ENCODE measurements at places on chromosomes 7 and 10.
A peak's percentile ranks its signal among the peaks of the same experiment; 100 is the strongest.

- DNase-seq, result no peak
Measured at GRCh38 chr10:116707981-116708380, 34.4 kb downstream of the HSPA12A start.

GRCh38 chr7:114688443-114689055 is 233.3 kb upstream of the MDFIC start:
- DNase-seq, result no peak

GRCh38 chr10:49664006-49664841 is 15.2 kb upstream of the C10orf53 start:
- no peak for DNase-seq

DNA sequence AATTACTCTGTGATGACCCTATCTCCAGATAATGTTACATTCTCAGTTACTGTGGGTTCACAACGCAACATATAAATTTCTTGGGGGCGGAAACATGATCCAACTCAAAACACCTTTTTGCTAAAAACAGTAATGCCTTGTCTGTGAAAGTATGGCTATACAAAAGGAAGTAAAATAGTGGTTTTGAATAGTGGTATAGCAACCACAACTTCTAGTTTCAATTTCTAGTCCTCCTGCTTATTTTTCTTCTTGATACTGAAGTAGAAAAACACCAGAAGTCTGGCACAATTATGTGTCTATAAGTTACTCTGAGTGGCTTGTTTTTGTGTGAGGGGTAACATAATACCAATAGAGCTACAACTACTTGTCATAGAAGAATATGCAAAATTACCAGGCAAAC is 21.5 kb upstream of the ZNF800 start:
- DNase-seq, result peak; percentile 48

DNA sequence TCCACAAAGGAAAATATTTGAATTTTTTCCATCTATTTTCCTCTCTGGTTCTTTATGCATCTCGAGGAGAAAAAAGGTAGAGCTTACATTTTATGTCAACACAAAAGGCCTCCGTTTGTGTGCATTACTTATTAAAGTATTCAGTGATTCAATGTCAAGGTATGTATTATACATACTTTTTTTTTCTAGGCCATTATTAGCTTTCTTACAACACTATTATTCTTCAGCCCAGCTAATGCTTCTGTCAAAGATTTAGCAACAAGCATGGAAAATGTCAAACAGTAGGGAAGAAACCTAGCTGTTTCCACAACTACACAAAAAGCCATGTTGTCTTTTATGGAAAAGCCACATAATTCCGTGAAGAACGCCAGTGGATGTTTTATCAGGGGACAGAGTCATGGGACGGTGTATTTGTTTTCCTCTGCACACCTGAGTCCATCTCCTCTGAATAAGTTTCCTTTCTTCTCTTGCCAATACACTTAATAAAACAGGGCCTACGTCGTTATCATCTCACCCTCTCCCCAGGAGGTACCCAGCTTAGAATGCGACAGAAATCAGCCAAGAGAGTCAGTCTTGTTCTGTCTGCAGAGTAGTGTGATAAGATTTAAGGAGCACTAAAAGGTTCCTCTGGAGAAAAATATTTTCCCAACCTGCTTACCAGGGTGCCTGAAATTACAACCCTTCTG is 209.7 kb upstream of the AUTS2 start:
- DNase-seq, result no peak

GRCh38 chr10:82982110-82982608 is 1107.2 kb downstream of the NRG3 start:
- no peak for DNase-seq

DNA sequence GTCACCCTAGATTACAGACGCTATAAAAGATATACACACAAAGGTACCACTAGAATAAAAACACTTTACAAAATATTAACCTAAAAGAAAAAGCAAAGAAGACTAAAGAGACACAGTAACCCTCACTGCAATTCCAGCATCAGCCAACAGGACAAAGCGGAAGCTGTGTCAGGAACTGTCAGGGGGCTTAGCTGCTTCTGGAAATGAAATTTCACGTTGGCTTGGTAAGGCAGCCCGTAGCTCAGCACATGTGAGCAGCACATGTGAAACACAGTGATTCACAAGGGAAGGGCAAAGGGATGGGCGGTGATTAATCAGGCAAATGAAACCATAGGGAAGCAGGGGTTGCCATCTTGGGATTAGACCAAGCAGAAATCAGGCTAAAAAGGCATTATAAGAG is 195.4 kb downstream of the MGMT start:
- DNase-seq, result no peak

GRCh38 chr7:7946486-7946885 is 22.1 kb upstream of the GLCCI1 start:
- DNase-seq, result no peak

- no peak for DNase-seq
Measured at GRCh38 chr7:117319181-117319580, 3.7 kb downstream of the WNT2 start.

DNA sequence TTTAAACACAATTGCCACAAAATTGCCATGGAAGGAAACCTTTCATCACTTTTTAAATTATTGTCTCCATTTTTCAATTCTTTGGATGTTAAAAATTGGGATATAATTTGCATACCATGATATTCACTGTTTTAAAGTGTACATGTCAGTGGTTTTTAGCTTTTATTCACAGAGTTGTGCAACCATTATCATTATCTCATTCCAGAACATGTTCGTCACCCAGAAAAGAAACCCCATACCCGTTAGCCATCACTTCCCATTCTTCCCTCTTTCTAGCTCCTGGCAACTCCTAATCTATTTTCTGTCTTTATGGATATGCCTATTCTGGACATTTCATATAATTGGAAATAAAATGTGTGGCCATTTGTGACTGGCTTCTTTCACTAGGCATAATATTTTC is 260.3 kb upstream of the FERD3L start:
- DNase-seq, result no peak

- no peak for DNase-seq
Measured at GRCh38 chr7:138712652-138713051, 11.5 kb upstream of the SVOPL start.

GRCh38 chr7:30751696-30752273 is at the start of gene INMT:
Gene INMT (plus strand): TSS chr7:30752135. CDS start chr7:30752151, 16 bp downstream.
- no peak for DNase-seq

- DNase-seq, result peak; percentile 26
Measured at GRCh38 chr10:114925587-114926586, 12.1 kb upstream of the TRUB1 start.

- DNase-seq, result no peak
Measured at GRCh38 chr7:27663989-27664331, 1.3 kb upstream of the HIBADH start.

GRCh38 chr10:43236176-43236850 is 30.6 kb downstream of the RASGEF1A start:
- DNase-seq, result no peak

DNA sequence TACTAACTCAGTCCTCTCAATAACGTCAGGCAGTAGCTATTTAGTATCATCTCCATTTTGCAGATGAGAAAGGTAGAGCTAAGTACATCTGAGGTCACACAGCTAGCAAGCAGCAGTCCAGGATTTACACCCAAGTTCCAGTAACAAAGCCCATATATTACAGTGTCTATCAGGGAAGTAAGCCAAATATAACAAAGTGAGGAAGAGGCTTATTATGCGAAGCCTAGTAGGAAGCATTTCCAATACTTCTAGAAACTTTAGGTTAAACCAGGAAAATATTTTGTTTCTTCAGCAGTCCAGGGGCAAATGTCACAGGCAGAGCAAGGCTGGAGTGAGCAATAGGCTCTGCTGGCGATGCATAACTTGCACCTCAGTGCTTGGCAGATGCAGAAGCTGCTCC is 53.9 kb downstream of the NOC3L start:
- no peak for DNase-seq

Measured in GM06990 (cell line).